ENCODE measurements at places on chromosomes 7 and 10. TPM values are rescaled to one million over a fixed set of nuclear protein-coding genes. Genes with fewer than 3 reads are reported as not detected.

The ARF5 gene
- polyA plus RNA-seq, result 298 TPM

The TFR2 gene
- polyA plus RNA-seq, result not detected

The MSMB gene
- polyA plus RNA-seq, result not detected

The SLC18A3 gene
- not detected for polyA plus RNA-seq

The PDZD7 gene
- 2.4 TPM for polyA plus RNA-seq

The NUTM2E gene
- polyA plus RNA-seq, result not detected

The CRHR2 gene
- 0.42 TPM for polyA plus RNA-seq

The SYNPO2L gene
- polyA plus RNA-seq, result 33.6 TPM

The TMEM176A gene
- polyA plus RNA-seq, result 35.7 TPM

- no peaks in the 10 kb centered on the region for H3K36me3 ChIP-seq
- no peak for DNase-seq
- H3K4me1 ChIP-seq, result peaks cover 3% of the 10 kb centered on the region
- no peak overlapping the region for H3K27ac ChIP-seq
- no peak overlapping the region for H3K4me3 ChIP-seq
These were observed 136.1 kb downstream of the HERPUD2 start for GRCh38 chr7:35558841-35559240.

DNA sequence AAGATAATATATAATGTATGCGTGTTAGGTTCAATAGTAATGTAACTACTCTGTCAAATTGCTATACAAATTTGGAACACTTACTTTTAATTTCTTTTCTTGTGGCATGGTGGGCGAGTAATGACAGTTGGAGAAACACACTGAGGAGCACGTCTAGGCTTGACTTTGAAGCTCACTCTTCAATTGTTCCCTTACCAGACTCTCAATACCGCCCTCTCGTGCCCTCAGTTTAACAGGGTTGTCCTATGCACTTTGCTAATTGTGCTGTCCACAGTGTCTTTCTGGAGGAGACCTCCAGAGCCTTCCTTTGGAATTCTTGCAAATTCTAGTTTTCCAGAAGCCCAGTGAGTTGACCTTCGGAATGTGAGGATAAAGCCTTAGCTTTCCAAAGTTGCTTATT lies 107.2 kb upstream of the RELN start:
- no peaks in the 10 kb centered on the region for H3K36me3 ChIP-seq
- peak; percentile 42 for DNase-seq
- H3K27me3 ChIP-seq, result no peaks in the 10 kb centered on the region
- no peak overlapping the region for H3K4me3 ChIP-seq
- no peaks in the 10 kb centered on the region for H3K4me1 ChIP-seq

- H3K4me1 ChIP-seq, result no peaks in the 10 kb centered on the region
- H3K36me3 ChIP-seq, result no peaks in the 10 kb centered on the region
- no peaks in the 10 kb centered on the region for H3K27me3 ChIP-seq
- no peak overlapping the region for H3K4me3 ChIP-seq
- no peak for DNase-seq
These were observed 17.4 kb upstream of the IKZF1 start for GRCh38 chr7:50287129-50287528.

DNA sequence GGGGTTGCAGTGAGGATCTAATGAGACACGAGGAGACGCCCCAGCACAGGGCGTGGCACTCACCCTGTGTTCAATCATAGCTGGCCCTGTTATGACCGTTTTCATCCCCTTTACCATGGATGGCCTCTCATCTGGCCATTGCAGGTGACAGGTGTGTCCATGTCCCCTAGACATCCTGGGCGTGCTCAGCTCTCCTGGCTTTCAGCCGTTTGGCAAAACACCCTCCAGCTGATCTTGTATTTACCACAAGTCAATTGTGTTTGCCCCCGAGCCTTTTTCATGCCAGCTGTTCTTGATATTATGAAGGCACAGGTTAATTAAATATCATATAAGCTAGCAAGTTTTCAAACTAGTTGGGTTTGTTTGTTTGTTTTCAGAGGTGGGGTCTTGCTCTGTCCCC lies 97.1 kb downstream of the CHST15 start:
- peaks cover 33% of the 10 kb centered on the region for H3K27me3 ChIP-seq
- H3K4me1 ChIP-seq, result no peaks in the 10 kb centered on the region
- no peak overlapping the region for H3K27ac ChIP-seq
- H3K36me3 ChIP-seq, result no peaks in the 10 kb centered on the region
- H3K4me3 ChIP-seq, result no peak overlapping the region

GRCh38 chr10:52438119-52438518 lies 124.0 kb downstream of the DKK1 start:
- no peak for DNase-seq
- no peaks in the 10 kb centered on the region for H3K36me3 ChIP-seq
- no peaks in the 10 kb centered on the region for H3K4me1 ChIP-seq
- no peak overlapping the region for H3K27ac ChIP-seq
- H3K4me3 ChIP-seq, result no peak overlapping the region

DNA sequence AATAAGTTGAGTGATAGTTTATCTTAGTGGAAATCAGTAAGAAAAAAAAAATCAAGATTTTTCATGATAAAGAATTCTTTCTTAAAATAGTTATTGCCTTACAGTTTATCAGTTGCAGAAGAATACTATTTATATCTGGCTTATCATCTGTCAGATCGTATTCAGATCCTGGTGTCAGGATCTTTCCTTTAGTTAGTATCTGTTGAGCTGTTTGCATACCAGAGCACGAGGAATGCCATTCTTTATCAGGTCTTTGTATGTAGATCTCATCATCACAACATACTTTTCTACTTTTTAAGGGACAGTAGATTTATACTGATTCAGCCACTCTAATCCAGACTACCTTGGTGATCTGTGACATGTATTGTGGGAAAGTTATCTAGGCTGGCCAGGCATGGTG lies 12.5 kb downstream of the ENO4 start:
- H3K27ac ChIP-seq, result no peak overlapping the region
- DNase-seq, result no peak
- no peaks in the 10 kb centered on the region for H3K4me1 ChIP-seq
- no peaks in the 10 kb centered on the region for H3K27me3 ChIP-seq
- H3K36me3 ChIP-seq, result no peaks in the 10 kb centered on the region
- no peak overlapping the region for H3K4me3 ChIP-seq

DNA sequence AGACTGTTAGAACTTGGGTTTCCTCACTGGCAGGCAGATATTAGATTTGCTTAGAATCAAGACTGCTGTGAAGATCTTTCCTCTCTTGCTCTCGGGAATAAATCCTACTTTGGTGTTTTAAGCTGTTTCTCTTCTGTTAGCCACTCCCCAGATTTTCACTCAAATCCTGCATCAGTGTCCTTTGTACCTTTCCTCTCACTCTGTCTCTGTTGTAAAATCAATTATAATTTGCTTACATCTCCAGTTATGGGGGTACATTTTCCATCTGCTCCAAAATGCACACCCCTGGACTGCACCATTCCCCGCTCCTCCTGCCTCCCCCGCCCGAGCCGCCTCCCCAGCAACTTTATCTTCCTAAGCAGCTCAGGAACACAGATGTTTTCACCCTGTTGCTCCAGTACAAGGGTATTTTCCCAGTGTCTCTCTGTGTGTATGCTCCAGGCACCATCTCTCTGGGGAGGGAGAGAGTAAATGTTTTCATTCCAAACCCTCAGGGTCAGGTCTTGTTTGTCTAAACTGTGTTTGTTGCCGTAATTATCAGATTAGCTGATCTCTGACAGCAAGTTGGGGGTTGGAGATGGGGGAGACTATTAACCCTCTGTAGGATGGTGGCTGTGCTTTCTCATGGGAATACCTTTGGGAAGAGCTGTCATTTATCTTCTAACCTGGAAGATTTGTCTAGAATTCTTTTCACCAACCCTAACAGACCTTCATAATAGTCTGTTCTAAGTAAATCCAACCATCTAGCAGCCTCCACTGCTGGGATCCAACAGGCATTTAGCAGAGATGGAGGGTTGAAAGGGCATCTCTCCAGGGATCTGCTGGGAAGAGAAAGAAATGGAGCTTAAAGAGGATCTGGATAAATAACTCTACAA lies 20.4 kb upstream of the GOT1 start:
- no peak overlapping the region for H3K27ac ChIP-seq
- H3K4me1 ChIP-seq, result no peaks in the 10 kb centered on the region
- no peak for DNase-seq
- no peaks in the 10 kb centered on the region for H3K36me3 ChIP-seq

- no peaks in the 10 kb centered on the region for H3K4me1 ChIP-seq
- no peak overlapping the region for H3K27ac ChIP-seq
- H3K27me3 ChIP-seq, result peaks cover 2% of the 10 kb centered on the region
- DNase-seq, result no peak
- no peak overlapping the region for H3K4me3 ChIP-seq
These were observed 3.5 kb upstream of the ACSL5 start for GRCh38 chr10:112370424-112370819.

- H3K4me1 ChIP-seq, result no peaks in the 10 kb centered on the region
- no peak overlapping the region for H3K4me3 ChIP-seq
- H3K27me3 ChIP-seq, result no peaks in the 10 kb centered on the region
These were observed 17.6 kb downstream of the PDSS1 start for GRCh38 chr10:26715137-26715487.

DNA sequence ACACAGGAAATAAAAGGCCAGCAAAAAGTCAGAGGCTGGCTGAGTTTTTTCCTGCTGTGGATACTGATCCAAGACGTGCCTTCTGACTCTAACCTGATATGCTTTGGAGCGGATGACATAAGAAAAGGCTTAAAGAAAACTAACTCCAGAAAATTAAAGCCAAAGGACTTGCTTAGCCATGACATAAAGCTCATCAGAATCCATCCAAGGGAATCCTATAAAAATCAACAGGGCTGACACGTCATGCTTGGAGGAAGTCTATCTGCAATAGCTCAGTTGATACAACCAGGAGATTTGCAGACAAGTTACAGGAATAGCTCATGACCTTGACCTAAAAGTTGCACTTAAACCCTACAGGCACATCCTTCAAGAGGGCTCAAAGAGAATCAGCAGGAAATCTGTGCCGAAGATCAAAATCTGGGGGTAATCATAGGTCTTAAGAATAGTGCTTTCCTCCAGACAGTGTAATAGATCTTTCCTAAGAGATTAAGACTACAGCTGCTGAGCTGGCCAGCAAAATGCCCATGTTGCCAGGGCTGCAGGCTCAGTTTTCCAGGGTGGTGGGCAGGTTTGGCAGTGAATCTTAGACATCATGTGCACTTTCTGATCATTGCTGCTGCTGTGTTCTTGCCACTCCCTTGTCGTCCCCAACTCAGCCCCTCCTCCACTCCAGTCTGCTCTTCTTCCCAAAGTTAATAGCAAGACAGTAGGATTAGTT lies 111.5 kb upstream of the SVIL start:
- no peaks in the 10 kb centered on the region for H3K27me3 ChIP-seq
- no peaks in the 10 kb centered on the region for H3K36me3 ChIP-seq
- no peak for DNase-seq
- no peak overlapping the region for H3K4me3 ChIP-seq
- peaks cover 16% of the 10 kb centered on the region for H3K4me1 ChIP-seq

DNA sequence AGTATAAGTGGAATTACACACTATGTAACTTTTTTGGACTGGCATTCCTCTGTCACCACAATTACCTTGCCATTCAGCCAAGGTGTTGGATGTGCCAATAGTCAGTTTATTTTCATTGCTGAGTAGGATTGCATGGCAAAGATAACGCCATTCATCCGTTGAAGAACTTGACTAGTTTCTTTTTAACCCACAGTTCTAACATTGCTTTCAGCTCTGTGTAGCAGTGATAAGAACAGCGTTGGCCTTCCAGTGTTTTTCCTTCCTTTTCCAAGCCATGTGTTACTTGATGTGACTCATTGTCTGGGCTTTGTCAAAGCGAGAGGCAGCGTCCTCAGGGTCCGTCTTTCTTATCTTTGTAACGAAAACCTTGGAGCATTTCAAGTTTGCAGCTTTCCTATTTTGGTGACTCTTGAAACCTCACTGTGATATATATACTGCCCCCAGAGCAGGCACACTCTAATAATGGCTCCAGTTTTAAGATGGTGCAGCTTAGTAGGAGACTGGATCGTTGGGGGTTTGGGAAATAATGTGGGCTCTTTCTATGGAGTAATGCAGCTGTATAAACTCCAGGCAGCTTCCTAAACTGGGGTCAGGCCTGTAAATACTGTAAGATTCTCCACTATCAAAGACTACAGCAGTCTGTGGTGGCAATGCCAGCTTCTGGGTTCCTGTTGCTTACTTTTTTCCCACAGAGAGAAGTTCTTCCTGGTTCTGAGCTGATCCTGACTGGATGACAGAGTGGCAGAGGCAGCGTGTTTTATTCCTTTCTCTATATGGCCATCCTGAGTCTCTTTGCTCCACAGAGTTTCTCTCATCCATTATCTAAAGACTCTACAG lies 41.7 kb downstream of the AKR1E2 start:
- peak; percentile 77 for DNase-seq
- H3K27me3 ChIP-seq, result no peaks in the 10 kb centered on the region
- no peaks in the 10 kb centered on the region for H3K36me3 ChIP-seq
- peak overlapping the region; percentile 10 for H3K4me3 ChIP-seq
- peak overlapping the region; percentile 97 for H3K27ac ChIP-seq

DNA sequence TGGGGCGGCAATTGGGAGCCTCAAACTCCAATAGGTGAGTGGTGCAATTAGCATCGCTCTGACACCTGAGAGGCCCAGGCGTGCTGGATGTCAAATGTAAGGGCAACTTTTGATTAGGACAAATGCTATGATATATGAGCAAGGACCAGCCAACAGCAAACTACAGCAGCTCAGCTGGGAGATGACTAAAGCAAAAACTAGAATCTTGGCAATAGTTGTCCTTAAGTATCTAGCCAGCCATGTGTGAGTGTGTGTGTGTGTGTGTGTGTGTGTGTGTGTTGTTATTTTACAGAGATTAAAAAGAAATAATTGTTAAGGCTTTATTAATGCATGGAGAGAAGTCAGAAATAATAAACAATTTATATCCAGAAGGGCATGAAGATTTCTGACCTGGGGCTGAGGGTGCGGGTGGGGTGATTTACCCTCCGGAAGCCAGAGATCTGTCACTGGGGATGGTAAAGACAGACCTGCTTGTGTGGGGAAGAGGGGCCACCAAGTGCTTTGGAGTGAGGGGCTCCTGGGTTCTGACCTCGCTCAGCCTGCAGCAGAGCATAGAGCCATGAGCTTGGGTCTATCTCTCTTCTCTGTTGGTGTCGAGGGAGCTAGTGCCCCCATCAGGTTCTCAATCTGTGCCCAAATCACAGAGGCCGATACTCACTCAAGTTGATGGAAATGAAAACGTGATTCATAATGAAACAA lies 77.3 kb downstream of the EMX2 start:
- no peaks in the 10 kb centered on the region for H3K4me1 ChIP-seq
- no peaks in the 10 kb centered on the region for H3K36me3 ChIP-seq
- H3K27me3 ChIP-seq, result peaks cover 23% of the 10 kb centered on the region

- H3K4me1 ChIP-seq, result peaks cover 14% of the 10 kb centered on the region
- peaks cover 2% of the 10 kb centered on the region for H3K36me3 ChIP-seq
- H3K27me3 ChIP-seq, result no peaks in the 10 kb centered on the region
- DNase-seq, result peak; percentile 89
These were observed 34.2 kb downstream of the CYP17A1 start for GRCh38 chr10:102802920-102803534.

DNA sequence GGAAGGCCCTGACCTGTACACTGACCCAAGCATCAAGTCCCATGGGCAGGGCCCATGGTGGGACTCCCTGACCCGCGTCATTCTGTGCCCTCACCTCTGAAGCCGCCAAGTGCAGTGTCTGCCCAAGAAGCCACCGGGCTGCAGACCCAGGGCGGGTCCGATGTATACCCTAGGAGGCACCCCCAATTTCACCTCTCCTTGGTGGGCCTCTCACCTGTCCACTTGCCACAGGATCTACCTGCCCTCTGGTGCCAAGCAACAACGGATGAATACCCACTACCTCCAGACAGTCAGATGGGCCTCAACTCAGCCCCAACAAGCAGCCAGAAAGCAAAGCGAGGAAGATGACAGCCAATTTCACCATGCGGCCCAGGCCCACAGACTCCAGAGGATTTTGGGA lies 92.6 kb downstream of the CTBP2 start:
- no peak for DNase-seq
- H3K4me1 ChIP-seq, result no peaks in the 10 kb centered on the region
- H3K27ac ChIP-seq, result no peak overlapping the region
- H3K4me3 ChIP-seq, result no peak overlapping the region
- peaks cover 2% of the 10 kb centered on the region for H3K36me3 ChIP-seq

Measured in cardiac muscle cell (in vitro differentiated cells and primary cell).